ENCODE measurements at places on chromosomes 4 and X. TPM values are rescaled to one million over a fixed set of nuclear protein-coding genes. Genes with fewer than 3 reads are reported as not detected.

GRCh38 chr4:36242629-36243354 is 1.5 kb downstream of the ARAP2 start:
- peak; percentile 56 for DNase-seq

- DNase-seq = no peak
These were observed 19.5 kb downstream of the XAGE5 start for GRCh38 chrX:52830551-52830950.

The GABRG1 gene
- not detected for total RNA-seq

GRCh38 chrX:45803383-45803921 is 602.8 kb upstream of the DIPK2B start:
- DNase-seq = peak; percentile 92

DNA sequence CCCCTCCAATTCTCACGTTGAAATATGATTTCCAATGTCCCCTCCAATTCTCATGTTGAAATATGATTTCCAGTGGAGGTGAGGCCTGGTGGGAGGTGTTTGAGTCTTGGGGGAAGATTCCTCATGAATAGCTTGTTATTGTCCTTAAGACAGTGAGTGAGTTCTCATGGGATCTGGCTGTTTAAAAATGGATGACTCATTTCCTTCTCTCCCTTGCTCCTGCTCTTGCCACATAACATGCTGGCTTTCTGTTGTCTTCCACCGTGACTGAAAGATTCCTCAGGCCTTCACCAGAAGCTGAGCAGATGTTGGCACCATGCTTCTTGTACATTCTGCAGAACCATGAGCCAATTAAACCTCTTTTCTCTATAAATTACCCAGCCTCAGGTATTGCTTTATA is 346.8 kb upstream of the TECRL start:
- DNase-seq = peak; percentile 40

The SATL1 gene
- total RNA-seq = not detected

The PPEF2 gene
- total RNA-seq = not detected

GRCh38 chrX:121761845-121762244 is 714.4 kb downstream of the GLUD2 start:
- peak; percentile 5 for DNase-seq

- no peak for DNase-seq
These were observed 13.4 kb upstream of the ZCCHC18 start for GRCh38 chrX:104098919-104099318.

The APBB2 gene
- 45.2 TPM for total RNA-seq

The ARHGAP36 gene
- total RNA-seq = not detected

DNA sequence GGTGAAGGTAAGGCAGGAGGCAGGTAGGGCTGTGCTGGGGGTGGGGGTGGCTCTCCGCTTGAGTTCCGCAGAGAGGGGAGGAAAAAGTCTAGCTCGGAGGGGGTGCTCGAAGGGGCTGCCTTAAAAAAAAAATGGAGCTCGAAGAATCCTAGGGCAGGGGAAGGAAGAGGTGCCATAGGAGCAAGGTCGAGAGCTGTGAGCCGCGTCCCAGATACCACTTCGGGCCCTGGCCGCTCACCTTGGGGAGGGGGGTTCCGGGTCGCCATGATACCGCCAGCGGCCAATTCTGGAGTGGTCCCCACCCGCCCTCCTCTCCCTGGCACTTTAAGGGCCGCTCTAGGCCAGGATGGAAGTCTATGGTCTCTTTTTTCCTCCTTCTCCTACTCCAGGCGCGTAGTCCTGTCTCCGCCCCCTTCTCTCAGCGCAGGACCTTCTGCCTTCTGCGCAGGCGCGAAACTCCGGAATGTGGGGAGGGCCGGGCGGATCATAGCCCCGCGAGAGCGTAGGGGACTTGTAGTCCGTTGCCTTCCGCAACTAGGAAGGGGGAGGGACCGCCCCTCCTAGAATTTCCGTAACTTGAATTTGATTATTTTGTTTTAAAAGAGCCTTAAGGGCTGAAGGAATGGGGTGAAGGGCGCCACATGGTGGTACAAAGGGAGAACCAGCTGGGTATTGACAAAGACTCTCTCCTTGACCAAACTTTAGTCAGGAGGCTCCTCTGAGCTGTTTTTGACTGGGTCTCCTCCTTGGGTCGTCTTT is at the start of gene FUNDC1:
TSS of gene FUNDC1 (minus strand) at position 293 of the 759 bp plus-strand sequence. CDS start at position 266, 27 bp downstream.
- peak; percentile 83 for DNase-seq

GRCh38 chr4:141620715-141621114 is 15.7 kb upstream of the IL15 start:
- no peak for DNase-seq

DNA sequence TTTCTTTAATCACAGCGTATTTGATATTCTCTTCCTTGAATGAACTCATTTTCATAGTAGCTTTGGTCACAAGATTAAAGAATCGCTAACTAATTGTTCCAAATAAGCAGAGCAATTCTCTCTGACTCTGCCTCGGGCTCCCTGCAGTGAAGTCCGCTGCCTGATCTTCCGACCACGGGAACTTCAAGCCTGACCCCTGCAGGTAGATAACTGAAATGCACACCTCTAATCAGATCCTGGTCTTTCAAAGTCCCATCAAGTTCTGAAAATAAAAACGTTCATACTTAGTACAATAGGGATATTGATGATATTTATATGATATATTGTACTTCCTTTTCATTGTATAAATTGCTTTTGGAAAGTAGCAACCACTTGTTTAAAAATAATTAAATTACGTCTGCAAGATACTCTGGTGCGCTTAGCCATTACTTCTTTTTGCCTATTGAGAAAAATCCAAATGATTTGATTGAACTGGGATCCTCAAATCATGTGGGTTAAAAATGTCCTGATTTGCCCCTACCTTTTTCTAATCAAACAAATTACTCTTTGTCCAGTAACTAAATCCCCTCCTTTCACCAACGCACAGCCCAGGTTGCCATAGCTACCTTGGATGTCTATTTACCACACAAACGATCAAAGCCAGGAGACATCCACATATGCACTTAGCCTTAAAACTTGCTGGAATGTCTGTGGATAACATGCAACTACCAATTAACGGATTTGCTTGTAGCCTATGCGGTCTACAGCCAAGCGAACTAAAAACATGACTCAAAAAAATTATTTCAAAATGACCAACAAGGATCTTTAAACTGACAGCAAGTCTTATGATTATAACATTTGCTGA is 4.2 kb downstream of the MID1 start:
- no peak for DNase-seq

GRCh38 chrX:135425026-135425965 is 3.6 kb downstream of the SMIM10L2A start:
- DNase-seq = no peak

- DNase-seq = peak; percentile 63
These were observed 57.6 kb downstream of the PROM1 start for GRCh38 chr4:16026160-16026761.

The SMR3B gene
- not detected for total RNA-seq

DNA sequence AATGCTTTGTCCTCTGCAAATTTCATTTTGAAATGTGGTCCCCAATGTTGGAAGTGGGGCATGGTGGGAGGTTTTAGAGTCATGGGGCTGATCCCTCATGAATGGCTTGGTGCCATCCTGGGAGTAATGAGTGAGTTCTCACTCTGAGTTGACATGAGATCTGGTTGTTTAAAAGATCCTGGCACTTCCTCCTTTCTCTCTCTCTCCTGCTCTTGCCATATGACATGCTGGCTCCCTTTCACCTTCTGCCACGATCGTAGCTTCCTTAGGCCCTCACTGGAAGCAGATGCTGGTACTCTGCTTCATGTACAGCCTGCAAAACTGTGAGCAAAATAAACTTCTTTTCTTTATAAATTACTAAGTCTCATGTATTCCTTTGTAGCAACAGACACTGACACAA is 262.0 kb downstream of the IL15 start:
- DNase-seq = no peak

The AKAP14 gene
- not detected for total RNA-seq

DNA sequence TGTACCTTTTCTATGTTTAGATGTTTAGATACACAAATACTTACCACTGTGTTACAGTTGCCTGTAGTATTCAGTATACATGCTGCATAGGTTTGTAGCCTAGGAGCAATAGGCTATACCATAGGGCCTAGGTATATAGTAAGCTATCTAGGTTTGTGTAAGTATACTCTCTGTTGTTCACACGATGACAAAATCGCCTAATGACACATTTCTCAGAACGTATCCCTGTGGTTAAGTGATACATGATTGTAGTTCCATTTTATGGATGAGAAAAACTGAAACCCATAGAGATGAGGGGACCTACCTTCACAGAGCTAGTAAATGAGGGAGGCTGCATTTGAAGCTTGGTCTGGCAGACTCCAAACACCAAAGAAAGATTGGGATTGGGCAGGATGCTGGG is 79.4 kb upstream of the EFNB1 start:
- DNase-seq = no peak

Data from bronchial epithelial cell (primary cell).